Stimulated activated CD8-positive, alpha-beta memory T cell treated with anti-CD3 and anti-CD28 coated beads, Interleukin-15, amount 100 ng/mL, for 24 hours (primary cell): ENCODE measurements at places on chromosomes 6 and 20.
A peak's percentile ranks its signal among the peaks of the same experiment; 100 is the strongest.

- DNase-seq = no peak
These were observed 421.1 kb upstream of the AGPAT4 start for GRCh38 chr6:161694995-161695394.

GRCh38 chr6:25085756-25086155 is 150.0 kb upstream of the RIPOR2 start:
- DNase-seq = no peak

- DNase-seq = no peak
These were observed 73.0 kb downstream of the TIAM2 start for GRCh38 chr6:155067956-155068615.

- no peak for DNase-seq
These were observed 2.1 kb upstream of the TRERF1 start for GRCh38 chr6:42453654-42454427.

DNA sequence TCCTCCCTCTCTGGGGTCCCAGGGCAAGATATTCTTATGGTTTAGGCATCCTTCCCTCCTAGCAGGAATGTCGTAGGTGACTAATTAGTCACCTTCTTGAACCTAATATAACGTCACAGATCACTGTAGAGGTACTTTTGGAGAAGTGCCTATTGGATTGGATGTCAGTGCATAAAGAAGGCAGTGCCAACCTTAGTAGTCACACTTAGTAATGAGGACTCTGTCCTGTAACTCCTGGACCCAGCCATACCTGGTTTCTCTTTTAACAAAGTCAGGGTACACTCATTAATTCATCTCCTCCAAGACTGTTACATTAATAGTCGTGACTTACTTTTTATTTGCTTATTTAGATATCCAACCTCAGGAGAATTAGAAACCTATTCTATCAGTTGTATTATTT is 20.0 kb downstream of the VTA1 start:
- DNase-seq = no peak

- no peak for DNase-seq
These were observed 1.5 kb downstream of the PRRT1 start for GRCh38 chr6:32149932-32150870.

DNA sequence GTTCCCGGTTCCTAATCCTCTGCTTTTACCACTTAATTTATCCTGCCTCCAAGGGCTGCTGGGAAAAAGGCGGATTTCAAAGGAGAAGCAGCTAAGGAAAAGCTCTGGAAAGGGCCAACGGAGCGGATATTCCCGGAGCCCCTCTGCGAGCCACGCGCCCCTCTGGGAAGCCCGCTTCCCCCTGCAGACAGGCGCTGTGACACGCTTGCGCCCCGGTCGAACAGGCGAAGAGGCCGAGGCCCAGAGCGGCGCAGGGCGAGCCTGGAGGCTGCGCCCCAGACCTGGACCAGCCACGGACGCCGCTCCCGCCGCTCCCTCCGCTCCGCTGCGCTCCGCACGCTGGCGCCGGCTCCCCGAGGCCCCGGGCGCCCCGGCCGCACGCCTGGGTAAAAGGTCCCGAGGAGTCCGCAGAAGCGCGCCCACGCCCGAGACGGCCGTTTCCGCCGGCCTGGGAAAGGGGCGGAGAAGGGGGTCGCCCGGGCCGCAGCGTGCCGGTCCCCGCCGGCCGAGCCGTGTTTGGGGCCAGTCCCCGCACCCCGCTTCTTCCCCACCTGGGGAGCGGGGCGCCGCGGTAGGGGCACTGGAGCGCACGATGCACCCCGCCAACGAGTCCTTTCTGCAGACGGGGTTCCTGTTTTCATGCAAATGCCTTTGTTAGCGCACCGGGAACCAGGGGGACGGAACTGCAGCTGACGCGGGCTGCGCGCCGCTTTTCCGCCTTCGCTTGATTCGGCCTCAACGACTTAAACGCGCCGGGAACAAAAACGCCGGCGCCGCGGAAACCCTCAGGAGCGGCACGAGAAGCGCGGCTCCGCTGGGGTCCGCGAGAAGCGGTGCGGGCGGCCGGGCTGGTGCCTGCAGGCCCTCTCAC is 91.9 kb upstream of the SIRPA start:
- DNase-seq = no peak

DNA sequence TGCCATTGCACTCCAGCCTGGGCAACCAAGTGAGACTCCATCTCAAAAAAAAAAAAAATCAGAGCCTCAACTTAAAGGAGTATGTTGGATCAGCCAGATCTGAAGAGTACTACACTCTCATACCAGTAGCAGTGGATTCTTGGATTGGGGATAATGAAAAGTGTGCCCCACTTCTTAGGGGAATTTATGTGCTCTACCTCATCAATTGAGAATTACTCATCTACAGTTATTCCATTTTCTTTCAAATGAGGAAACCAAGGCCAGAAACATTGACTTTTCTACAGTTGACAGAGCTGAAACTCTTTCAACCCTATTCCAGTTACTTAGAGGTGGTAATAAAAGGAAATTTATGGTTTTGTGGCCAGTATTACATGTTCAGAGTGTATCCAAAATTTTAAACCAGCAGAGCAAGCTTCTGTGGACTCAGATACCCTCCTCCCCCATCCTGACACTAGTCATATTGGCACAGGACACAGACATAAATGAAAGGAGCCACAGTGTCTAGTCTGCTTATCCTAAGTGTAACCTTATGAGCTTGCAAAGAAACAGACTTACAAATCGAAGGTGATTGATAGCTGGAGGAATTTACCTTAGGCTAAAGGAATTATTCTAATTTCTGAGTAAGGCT is 51.2 kb downstream of the ORC3 start:
- no peak for DNase-seq

GRCh38 chr20:59948212-59948611 is 8.0 kb downstream of the FAM217B start:
- DNase-seq = no peak

GRCh38 chr20:18326990-18327389 is 38.7 kb downstream of the ZNF133 start:
- DNase-seq = no peak

GRCh38 chr6:53728570-53729194 is 63.1 kb upstream of the KLHL31 start:
- DNase-seq = peak; percentile 11

- no peak for DNase-seq
These were observed 24.2 kb downstream of the TBC1D7 start for GRCh38 chr6:13304101-13304500.

DNA sequence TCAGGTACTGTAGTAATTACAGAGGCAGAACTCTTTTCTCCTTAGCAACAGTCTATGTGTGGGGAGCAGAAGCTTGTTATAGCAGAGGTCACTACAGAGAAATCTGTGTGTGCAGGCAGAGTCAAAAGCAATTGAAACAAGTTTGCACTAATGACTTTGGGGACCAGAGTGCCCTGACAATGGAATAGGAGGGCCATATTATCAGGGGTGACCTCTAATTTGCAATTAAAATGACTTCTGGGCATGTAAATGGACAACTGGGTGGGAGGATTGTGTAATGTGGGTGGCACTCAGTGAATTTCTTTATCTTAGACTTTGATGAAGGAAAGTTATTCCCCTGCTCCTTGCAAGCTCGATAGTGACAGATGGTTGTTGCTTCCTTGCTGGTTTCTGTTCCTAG is 127.2 kb downstream of the PLCB4 start:
- no peak for DNase-seq

- DNase-seq = no peak
These were observed 35.2 kb upstream of the MRGBP start for GRCh38 chr20:62760856-62761758.

DNA sequence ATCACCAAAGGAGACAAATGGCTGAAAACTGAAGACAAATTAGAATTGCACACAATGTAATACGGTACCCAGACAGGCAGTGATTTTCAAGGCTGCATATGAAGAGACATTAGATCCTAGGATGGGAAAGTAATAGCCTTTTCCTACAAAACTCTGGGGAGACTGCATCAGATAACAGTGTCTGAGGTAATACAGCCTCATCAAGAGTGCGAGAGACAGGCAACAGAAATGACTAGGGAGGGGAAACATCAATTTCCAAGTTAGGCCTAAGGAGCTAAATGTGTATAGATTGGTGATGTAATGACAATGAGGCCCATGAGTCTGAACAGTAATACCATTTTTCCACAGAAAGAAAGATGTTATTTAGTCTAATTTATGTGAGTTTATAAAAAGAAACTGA is 200.3 kb downstream of the HTR1B start:
- DNase-seq = no peak

GRCh38 chr20:62603021-62603906 is 39.0 kb upstream of the SLCO4A1 start:
- DNase-seq = no peak

GRCh38 chr6:71513036-71513435 is 224.4 kb downstream of the OGFRL1 start:
- DNase-seq = no peak

- DNase-seq = no peak
These were observed 49.7 kb upstream of the PHACTR1 start for GRCh38 chr6:12666886-12667285.

GRCh38 chr6:53437557-53438202 is 88.9 kb upstream of the ELOVL5 start:
- no peak for DNase-seq

DNA sequence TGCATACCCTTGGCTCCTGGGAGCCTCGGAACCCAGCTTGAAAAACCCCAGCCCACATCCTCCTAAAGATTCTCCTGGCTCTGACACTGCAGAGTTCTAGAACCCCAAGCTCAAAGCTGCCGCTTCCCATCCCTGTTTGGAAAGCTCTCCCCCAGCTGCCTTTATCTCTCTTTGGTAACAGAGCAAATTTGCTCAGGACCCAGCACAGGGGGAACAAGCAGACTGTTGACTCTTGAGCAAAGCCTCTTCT is 38.9 kb downstream of the HNF4A start:
- DNase-seq = no peak

GRCh38 chr6:27441001-27441400 is 31.9 kb downstream of the ZNF184 start:
- no peak for DNase-seq

DNA sequence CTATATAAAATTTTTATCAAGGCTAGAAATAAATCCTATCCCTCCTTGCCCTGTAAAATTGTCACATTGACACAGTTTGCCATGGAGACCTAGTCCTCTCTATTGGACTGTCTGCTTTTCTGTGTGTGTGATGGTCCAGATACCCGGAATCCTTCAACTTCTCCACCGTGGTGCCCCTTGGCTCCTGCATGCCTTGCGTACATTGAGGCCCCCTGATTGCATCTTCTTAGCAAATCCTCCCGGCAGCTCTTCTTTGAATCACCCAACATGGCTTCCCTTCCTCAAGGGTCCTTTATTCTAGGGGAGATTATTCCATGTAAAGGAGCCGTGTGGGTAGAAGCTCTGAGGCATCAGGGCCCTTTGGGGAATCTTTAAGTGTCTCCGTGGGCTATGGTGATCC is 219.5 kb downstream of the CDC5L start:
- no peak for DNase-seq

DNA sequence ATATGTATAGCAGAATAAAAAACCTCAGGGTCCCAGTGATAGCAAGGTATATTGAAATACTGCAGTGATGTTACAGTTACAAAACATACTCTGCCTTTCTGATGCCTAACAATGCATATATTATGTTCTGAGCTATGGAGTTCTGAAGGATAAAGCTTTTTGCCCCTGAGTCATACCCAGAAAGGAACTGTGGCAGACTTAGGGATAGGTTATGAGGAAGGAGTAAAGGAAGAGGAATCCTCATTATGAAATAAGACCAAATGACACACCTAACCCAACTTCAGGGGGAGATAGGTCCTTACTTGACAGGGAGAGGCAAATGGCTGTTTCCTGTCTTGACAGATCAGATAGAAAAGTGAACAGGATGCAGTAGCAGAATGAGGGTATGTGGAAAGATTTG is 940.6 kb upstream of the FLRT3 start:
- no peak for DNase-seq

DNA sequence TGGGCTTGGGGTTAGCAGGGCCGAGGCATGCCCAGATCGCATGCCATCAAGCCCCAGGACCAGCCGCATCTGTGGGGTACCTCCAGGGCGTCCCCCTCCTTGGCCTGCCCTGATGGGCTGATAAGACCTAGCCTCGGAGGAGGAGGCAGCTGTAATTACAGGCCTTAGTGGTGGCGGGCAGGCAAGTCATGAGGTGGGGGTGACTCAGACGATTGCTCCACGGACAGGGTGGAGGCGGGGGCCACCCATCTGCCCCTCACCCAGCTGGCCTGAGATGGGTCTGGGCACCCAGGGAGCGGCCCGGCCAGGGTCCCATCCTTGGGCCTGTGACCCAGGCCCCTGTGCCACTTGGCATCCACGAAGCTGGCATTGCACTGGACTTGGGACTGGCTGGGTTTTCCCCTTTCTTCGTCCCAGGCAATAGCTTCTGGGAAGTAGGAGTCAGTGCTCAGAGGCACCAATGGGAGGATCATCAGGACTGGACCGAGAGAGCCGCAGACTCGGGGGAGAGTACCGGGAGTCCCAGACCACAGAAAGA is 57.5 kb downstream of the CEBPB start:
- no peak for DNase-seq

- DNase-seq = no peak
These were observed 542.9 kb upstream of the IMPG1 start for GRCh38 chr6:76615395-76615794.

DNA sequence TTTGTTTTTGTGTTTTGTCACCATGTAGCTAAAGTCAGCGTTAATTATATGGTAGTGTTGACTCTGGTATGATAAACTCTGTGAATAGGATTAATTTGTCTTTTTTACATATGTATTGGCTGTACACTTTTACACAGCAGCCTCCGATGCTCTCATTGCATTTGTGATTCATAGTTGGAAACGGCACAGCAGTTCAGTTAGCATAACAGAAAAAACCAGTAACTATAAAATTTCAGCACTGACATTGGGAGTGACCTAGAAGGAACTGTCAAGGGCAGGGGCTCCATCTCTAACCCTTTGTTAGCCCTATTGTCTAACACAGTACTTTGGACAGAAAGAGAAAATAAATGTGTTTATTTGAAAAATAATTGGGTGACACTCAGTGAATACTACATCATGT is 5.6 kb upstream of the BEND6 start:
- DNase-seq = no peak

DNA sequence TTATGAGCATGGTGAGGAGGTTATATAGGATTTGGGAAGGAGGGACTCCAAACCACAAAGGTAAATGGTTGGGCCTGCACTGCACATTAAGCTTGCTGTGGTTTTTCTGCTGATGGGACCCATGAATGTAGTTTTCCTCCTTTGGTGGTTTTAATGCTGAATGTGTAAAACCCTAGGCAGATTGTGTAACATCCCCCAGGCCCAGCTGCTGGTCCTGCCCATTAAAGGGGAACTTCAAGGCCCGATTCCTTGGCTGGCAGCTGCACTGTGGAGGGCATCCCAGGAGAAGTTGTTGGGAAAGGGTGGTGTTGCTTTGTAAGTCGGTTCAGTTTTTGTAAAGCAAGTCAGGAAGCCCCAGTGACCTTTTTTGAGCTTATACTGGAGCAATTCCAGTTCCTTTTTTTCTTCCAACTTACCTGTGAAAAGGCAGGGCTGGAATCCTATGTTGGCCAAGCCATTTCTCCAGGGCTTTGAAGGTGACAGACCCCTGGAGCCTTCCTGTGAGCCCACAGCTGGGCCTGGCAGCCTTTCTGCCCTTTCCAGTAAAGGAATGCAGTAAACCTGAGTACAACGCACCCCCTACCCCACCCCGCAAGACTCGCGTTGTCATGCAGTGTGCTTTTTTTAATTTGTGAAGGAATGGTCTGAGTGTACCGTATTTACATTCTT is 43.1 kb upstream of the NAA20 start:
- DNase-seq = no peak
